ENCODE measurements at places on chromosomes 2 and 18.

- no peak for DNase-seq
Measured at GRCh38 chr2:63735931-63736330, 105.8 kb upstream of the UGP2 start.

DNA sequence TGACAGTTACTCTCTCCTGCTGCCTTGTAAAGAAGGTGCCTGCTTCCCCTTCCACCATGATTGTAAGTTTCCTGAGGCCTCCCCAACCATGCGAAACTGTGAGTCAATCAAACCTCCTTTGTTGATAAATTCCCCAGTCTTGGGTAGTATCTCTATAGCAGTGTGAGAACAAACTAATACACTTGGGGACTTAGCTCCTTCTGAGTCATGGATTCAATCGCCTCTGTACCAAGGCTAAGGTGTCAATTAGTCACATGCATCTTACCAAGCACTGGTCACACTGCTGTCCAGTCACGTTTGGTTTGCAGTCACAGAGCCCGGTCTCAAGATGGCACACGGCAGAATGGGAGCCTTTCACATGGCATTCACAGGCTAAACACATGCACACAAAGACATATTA lies 100.6 kb downstream of the LAMA1 start:
- DNase-seq: no peak

- DNase-seq: no peak
Measured at GRCh38 chr2:158922601-158923000, 45.8 kb upstream of the TANC1 start.

GRCh38 chr18:76524900-76525698 lies 30.1 kb upstream of the ZNF516 start:
- peak; percentile 89 for DNase-seq

DNA sequence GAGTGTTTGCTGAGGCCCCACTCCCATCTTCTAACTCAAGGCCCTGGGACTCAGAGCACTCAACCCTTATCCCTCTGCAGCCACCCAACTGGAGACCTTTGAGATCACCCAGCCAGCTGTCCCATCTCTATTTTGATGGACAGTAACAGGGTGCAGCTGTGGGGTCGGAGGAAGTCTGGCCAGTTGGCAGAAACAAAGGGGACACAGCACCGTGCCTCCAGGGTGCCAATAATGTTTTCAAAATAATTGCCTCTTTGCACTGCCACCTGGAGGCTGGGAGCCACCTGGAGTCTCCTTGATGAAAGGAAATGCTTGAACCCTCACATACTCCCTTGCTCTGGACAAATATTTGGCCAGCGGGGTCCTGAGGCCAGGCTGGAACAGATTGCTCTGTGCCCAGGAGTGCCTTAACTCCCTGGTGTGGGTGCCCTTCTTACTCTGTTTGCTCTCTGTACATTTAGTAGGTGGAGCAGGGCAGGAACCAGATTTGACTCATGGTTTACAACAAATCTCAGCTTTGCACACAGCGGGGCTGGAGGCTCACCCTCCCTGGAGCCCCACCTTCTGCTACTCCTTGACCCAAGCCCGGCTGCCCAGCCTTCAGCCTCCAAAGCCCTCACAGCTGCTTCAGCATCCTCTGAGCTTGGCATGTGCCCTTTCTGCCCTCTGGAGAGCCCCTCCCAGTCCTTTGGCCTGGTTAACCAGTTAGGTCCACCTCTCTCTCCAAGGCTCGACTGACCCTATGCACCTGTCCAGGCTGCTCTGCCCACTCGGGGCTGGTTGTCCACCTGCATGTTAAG lies 17.2 kb downstream of the MAL start:
- DNase-seq: no peak

- DNase-seq: no peak
Measured at GRCh38 chr2:27086724-27087593, at the start of gene KHK. KHK (plus strand) TSS chr2:27086772; CDS start chr2:27087260, 488 bp downstream.

- DNase-seq: no peak
Measured at GRCh38 chr2:9778012-9778411, 65.3 kb upstream of the TAF1B start.

DNA sequence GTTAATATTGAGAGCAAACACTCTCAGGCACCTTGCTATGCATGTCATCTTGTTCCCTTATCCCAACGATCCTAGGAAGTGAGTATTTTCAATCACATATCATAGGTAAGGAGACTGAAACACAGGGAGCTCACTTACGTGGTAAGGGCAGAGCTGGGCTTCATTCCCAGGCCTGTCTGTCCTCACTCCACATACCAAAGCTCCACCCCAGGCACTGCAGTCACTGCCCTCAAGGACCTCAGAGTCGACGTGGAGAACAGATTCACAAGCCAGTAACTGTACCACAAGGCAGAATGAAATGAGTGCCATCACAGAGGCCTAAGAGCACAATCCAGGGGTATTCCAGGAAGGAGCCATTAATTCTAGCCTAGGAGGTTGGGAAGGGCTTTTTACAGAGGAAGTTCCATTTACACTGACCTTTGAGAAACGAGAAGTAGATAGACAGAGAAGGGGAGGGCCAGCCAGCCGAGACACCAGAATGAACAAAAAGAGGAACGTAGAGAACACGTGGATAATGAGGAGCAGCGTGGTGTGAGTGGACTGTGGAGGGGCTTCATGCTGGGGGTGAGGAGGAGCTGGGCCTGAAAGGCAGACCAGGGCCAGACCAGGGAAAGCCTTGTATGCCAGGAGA lies 48.6 kb downstream of the KIAA2012 start:
- no peak for DNase-seq

DNA sequence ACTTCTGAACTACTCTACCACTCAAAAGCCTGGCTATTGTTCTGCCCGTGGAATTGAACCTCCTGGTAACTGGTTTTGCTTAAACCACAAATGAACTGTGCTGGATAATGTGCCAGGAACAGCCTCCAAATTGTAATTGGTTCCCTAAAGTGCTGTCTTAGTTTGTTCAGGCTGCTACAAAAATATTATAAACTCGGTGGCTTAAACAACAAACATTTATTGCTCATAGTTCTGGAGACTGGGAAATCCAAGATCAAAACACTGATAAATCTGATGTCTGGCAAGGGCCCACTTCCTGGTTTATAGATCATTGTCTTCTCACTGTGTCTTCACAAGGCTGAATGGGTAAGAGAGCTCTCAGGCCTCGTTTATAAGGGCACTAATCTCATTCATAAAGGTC lies 149.2 kb upstream of the NCKAP5 start:
- no peak for DNase-seq

DNA sequence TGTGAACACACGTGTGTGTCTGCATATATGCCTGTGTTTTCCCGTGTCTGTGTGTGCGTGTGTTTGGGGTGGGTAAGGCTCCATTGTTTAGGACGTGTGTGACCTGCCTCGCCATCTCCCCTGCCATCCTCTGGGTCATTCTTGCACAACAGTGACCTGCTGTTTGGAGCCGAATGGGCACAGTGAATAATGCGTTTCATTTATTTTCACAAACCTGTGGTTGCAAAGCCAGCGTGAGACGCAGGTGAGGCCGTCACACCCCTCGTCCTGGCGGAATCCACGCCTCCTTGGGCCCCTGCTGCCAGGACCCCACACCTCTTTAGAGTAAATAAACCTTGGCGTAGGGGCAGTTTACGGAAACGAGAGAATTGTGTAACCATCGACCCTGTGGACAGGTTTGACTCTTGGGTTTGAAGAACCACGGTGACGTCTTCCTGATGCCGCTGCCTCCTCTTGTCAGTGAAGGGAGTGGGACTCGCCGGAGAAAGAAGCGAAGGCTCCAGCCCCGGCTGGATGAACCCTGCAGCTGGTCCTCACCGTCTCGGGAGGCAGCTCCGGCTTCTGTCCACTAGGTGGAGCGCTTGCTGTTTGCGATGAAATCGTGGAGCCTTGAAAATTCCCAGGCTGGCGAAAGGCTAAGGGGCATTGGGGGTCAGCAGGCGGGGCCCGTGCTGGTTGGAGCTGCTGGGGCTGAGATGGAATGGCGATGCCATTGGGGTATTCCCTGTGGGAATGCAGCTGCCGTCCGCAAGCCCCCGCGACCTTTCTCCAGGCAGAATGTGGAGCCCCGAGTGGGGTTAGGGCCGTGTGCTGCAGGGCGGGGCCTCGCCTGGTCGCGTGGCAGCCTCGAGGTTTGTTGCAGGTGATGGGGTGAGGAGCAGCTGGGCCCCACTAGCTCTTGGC lies 81.1 kb downstream of the RTP5 start:
- DNase-seq: no peak

Measured in NCI-H1436 treated with DMSO at 0.1 percent for 48 hours (cell line).